ENCODE measurements at places on chromosomes 12 and 14.

- no peak for DNase-seq
Observed at GRCh38 chr14:29085546-29085945, 319.0 kb downstream of the FOXG1 start.

DNA sequence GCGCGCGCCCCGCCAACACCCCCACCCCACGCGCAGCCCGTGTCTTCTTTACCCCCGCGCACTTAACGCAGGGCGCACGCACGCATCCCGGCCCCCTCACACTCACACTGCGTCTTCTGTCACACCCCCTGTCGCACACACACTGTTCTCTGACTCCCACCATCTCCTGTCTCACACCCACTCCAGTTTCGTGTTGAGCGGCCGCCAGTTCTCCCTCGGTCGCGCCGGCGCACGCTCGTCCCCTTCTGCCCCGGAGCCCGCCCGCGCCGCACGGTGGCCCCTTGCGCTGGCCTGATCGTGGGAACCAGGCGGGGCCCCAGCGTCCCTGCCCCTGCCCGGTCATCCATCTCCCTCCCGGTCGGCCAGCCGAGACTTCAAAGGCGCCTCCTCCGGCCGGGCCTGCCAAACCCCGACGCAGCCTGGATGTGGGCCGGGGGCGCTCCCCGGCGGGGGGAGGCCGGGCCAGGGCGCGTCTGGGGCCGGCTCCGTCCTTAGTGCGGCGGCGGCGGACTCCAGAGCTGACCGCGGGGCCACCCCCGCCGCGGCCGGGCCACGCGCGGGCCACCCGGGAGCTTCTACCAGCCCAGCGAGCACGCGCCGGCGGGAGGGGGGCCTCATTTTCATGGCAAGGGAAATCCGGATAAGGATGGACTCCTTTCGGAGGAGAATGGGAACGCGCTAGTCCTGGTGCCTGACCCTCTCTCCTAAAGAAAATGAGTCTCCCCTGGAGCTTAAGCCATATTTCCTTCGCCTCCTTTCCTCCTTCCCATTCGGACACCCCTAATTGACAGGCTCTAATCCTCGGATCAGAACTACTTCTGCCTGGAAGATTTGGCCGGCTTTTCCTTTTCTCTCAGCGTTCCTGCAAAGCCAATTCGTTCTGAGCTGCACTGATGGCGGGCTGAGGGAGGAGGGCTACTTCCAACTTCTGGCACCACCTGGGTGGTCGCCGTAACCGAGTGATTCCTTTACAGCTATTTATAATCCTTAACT lies 82.0 kb upstream of the HMGA2 start:
- no peak for DNase-seq

- no peak for DNase-seq
Observed at GRCh38 chr12:30970559-30971197, 44.1 kb downstream of the TSPAN11 start.

DNA sequence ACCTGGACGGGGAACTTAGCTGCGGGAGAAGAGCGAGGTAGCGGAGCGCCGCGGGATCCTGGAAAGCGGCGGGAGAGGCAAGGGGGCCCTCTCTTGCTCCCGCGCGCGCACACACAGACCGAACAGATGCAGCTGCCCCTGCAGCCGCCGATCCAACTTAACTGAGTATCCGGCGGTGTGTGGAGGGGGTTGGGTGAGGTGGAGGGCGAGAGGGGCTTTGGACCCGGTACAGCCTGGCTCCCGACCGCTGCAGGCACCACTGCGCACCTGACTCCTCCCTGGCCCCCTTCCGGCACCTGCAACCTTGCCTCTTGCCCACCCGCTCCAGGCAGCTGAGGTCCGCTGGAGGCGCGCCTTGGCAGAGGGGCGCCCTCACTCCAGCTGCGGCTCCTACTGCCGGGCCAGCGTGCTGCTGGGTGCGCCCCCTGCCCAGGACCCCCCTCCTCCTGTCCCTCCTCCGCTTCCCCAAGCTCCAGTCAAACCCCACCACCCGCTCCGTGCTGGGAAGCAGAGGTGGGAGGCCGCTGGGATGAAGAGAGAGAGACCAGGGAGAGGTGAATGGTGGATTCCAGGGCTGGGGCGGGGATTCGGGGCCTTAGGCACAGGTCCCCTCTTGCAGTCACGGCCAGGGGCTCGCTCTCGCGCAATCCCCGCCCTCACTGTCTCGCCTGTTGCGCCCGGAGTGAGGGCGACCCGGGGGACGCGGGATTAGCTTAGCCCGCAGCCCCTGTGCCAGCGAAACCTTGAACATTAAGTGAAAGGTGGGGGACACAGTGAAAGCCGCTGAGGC lies 2.6 kb downstream of the DIO3 start:
- no peak for DNase-seq

- DNase-seq: no peak
Observed at GRCh38 chr14:92902191-92902590, 20.8 kb upstream of the CHGA start.

- DNase-seq: peak; percentile 12
Observed at GRCh38 chr12:40054555-40055227, 51.2 kb downstream of the SLC2A13 start.

DNA sequence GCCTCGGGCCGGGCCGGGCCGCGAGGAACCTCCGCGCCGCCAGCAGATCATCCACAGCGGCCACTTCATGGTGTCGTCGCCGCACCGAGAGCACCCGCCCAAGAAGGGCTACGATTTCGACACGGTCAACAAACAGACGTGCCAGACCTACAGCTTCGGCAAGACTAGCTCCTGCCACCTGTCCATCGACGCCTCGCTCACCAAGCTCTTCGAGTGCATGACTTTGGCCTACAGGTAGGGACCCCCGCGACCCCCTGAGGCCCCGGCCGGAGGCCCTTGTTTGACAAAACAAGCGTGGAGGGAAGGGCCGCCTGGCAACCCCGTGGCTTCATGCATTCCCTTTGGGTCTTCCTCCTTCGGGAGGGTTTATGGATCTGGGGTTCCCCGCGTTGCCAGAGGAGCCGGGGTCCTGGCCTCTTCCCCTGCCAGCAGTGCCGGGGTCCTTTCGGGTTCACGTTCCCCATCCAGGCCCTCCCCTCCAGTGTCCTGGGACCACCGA lies 526 bp downstream of the MLXIP start:
- no peak for DNase-seq

DNA sequence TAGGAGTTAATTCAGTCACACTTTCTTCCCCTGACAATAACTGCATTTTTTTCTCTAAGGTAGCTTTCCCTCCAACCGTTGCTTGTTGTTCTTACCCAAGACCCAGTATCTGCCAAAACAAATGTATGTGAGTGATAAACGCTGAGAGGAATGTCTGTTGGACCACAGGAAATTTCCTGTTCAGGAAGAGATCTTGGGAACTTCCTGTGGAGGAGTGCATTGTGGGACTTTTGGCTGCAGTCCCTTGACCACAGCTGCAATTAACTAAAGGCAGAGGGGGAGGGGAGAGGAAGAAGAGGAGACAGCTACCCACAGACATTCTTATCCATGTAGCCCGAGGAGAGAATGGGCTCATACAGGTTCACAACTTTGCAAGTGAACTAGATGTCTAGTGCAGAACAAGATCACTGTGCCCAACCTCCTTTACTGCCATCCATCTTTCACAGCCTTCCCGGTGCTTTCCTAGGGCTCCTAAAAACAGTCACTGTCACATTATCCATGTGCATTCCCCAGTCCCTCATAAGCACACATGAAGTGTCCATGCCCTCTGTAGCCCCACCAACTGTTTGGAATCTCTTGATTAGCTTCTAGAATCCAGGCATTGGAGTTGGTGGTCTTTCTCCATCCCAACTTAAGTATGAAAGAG lies 149.5 kb downstream of the ETV6 start:
- peak; percentile 89 for DNase-seq

GRCh38 chr12:109139360-109139759 lies 23.0 kb downstream of the ACACB start:
- DNase-seq: no peak

DNA sequence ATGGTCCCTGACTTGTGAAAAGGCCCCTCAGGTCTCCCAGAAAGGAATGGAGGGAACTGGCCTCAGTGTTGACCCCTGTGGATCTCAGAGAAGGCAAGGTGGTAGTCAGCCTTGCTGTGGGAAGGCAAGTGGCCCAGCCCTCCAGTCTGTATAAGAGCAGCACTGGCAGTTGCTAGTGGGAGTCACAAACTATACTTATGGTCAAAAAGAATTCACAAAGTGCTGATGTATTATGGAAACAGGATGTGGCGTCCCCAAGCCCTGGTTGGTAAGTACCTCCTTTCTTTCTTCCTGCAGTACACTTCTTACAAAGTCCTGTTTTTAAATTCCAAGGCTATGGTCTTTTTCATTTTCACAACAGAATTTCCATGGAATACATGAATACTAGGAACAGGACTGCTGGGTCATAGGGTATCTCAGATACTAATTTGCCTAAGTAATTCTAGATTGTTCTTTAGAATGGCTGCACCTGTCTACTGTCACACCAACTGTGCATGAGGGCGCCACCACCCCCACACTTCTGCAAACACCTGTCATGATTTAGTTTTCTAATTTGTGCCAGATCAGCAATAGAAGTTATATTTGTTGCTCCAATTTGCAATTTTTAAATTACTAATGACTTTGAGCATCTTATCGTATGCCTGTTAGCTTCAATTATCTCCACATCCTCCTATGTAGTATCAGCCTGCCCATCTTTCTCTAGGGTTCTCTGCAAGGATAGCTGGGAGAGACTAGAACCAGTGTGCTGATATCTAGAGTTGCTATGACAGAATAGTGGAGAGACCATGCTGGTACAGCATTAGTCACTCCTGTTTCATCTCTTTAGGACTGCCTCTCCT lies 40.7 kb upstream of the TMEM263 start:
- DNase-seq: no peak

DNA sequence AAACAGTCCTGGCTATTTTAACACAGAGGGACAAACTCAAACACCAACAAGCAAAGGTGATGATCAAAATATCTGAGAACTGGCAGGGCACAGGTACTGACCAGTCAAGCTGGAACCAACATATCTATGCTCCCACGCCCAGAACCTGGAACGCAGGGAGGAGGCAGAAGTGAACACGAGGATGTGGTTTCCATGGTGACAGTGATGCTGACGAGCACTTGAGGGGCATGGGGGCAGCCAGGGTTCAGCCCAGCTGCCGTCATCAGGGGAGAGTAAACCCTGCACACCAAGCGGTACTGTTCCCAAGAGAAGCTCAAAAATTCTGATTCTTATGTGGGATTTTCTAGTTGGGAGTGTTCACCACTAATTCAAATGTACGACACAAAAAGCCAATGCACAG lies 113.6 kb upstream of the SFSWAP start:
- no peak for DNase-seq

- no peak for DNase-seq
Observed at GRCh38 chr14:71363946-71364925, 457.0 kb downstream of the PCNX1 start.

- DNase-seq: no peak
Observed at GRCh38 chr12:18135086-18135485, 45.1 kb upstream of the RERGL start.

DNA sequence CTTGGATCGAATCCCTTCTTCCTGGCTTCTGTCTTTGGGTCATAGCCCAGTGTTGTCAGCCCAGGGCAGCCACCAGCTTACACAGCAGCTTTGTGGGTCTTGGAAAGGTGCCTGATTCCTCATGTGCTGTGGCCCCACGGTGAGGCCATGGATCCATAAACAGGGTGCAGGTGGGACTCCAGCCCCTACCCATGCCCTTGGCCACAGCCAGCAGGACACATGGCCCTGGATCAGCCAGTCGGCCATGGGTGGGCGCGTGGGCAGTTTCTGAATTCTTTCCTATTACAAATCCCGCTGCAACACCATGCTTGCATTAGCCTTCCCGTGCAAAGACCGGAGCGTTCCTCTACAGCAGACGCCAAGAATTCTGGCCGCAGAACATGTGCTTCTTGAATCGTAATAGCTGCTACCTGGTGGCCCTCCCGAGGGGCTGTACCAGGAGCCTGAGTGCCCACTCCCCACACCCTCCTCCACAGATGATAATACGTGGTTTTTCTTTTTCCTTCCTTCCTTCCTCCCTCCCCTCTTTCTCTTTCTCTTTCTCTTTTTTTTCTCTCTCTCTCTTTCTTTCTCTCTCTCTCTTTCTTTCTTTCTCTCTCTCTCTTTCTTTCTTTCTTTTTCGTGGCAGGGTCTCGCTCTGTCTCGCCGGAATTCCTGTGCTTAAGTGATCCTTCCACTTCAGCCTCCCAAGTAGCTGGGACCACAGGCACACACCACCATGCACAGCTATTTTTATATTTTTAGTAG lies 2.9 kb upstream of the MMP17 start:
- no peak for DNase-seq

GRCh38 chr12:111685322-111685810 lies 390 bp downstream of the BRAP start:
- DNase-seq: no peak

GRCh38 chr14:73740618-73741326 lies 26.6 kb upstream of the PNMA1 start:
- no peak for DNase-seq

DNA sequence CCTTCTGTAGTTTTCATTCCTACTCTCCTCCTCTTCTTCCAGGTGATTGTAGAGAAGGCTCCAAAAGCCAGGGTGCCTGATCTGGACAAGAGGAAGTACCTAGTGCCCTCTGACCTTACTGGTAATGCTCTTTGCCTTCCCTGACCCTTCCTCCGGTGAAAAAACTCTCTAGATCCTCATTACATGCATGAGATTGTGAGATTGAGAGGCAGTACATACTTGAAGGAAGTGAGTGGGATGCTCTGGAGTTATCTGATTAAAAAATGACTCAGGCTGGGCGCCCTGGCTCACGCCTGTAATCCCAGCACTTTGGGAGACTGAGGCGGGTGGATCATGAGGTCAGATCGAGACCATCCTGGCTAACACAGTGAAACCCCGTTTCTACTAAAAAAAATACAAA lies 5.3 kb downstream of the GABARAPL1 start:
- no peak for DNase-seq

DNA sequence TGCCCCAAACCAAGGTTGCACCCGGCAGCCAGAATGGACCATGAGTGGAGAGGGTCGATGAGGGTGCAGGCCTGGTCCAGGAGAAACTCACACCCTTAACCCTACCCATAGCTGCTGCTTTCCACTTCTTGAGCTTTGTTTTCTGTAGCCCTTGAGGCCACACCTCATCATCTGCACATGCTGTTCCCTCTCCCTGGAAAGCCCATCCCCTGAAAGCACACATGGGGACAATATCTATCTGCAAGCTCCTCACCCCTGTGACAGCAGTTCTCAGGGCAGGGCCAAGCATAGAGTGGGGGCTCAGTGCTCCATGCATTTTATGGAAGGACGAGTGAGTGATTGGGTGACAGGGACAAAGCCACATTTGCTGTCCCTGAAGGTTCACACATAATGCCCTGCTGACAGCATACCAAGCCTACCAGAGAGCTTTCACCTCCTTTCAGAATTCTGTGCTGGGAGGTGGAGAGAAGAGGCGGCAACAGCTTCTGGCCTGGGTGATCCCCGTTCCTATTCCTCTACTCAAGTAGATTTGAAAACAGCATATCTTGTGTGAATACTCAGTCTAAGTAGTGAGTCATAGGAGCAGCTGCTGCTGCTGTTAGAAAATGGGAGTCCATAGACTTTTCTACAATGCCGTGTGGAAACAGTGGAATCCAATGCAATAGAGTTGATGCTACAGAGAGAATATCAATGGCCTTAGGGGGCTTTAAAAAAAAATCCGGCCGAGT lies 44.6 kb downstream of the SRGAP1 start:
- DNase-seq: no peak

- no peak for DNase-seq
Observed at GRCh38 chr12:93916402-93916801, 232.0 kb upstream of the PLXNC1 start.
